Activated CD8-positive, alpha-beta memory T cell treated with anti-CD3 and anti-CD28 coated beads, Interleukin-2, amount 50 U/mL, for 4 hours (primary cell): ENCODE measurements at places on chromosomes 12 and 14.
A peak's percentile ranks its signal among the peaks of the same experiment; 100 is the strongest.

DNA sequence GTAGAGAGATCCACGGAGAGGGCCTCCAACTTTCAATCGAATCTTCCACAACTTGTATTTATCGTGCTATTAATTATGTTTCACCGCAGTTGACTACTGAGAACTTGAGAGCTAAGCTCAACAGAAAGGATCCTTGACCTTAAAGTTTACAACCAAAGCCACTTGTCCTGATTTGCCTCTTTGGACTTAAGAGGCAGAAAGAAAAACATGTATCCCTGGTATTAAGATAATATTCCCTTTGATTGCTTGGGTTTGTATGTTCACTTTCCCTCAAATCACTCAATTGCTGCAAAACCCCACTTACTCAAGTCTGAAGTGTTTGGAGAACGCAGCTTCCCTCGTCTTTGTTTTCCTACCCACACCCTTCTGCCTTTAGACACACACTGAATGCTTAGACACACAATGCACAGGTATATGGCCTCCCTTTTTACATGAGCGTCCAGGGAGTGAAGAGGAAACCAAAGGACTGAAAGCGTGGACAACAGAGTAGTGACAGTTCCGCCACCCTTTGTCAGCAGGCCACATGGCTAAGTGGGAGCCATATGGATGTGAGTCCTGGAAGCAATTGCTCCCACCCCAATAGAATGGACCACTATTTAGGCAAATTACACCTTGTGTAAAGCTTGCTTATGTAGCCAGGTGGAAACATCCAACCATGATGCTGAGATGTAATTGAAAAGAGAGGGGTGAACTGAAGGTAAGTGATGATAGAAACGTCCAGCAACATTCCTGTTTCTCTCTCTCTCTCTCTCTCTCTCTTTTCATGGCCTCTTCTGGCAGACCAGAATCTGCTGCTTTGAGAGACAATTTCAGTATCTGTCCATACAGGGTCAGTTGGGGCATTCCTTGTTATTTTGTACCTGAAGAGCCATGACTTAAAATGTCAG lies 1.4 kb upstream of the PKP2 start:
- no peak for DNase-seq

GRCh38 chr12:79997096-79997791 lies 62.3 kb upstream of the PPP1R12A start:
- no peak for DNase-seq

DNA sequence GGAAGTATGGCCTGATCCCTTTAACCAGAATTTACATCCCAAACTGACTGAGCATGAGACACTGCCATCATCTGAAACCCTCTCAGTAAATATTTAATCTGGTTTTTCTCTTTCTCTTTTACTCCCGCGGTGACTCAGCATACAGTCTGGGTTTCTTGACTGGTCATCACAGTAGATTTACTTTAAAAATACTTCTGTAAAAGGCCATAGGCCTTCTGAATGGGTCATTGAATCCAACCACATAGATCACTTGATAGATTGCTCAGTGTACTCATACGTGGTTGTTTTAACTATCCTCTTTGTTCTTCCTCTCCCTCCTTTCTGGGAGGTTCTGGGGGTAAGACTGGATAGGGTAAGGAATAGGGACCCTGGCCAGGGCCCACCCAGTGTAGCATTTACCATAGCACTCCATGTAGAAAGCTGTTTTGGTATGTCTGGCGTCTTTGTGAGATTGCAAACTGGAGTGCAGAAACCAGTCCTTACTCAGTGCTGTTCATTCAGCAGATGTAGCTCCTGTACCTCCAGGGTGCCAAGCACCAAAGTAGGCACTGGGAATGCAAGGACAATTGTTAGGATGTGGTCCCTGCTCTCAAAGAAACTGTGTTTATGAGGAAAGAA lies 165.7 kb downstream of the SRGAP1 start:
- DNase-seq, result no peak

- DNase-seq, result no peak
Observed at GRCh38 chr12:3252450-3252891, 175.3 kb downstream of the TSPAN9 start.

DNA sequence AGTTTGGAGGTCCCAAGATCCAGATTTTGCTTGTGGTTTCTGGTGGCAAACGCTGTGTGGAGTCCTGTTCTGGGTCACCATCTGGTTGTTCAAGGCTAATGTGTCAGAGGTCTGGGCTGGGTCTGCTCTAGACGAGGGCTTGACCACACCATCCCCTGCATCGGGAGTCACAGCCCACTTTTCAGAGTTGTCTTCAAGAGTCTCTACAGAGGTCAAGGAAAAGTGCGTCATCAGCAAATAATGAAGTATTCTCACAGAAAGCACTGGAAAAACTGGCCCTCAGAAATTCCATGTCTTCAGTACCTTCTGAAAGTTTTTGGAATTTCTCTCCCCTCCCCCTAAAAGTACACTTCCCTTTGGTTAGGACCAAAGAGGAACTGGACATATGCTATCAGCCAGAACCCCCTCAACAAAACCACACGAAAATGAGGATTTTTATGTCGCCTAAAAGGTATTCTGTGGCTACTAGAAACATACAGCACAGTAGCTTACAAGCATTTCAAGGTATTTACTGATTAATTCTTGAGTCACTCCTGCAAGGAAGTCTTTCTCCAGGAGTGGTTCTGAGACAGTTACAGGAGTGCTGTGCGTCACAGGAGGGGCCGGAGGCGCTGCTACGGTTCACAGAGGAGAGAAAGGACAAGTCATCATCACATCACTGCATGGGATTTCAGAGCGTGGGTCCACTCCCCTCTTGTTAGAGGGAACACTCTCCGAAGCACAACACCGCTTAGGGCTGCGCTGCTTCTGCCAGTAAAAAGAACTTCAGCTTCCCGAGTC lies 35.4 kb downstream of the RAD52 start:
- no peak for DNase-seq

GRCh38 chr12:66426696-66427095 lies 124.4 kb downstream of the HELB start:
- no peak for DNase-seq

DNA sequence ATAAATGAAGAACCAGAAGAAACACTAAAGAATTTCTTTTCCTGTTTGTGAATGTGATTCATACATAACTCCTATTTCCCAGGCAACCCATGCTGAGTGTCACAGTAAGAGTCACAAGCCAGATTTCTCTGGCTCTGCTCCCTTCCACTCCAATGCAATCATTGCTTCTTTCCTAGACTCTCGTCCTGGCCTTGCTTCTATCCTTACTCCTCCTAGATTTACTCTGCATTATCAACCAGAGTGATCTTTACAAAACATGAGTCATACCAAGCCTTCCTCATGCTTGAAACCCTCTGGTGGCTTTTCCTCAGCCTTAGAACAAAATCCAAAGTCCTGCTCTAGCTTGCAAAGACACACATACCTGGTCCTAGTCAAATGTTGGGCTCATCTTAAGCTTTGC lies 13.3 kb downstream of the IL22 start:
- no peak for DNase-seq

DNA sequence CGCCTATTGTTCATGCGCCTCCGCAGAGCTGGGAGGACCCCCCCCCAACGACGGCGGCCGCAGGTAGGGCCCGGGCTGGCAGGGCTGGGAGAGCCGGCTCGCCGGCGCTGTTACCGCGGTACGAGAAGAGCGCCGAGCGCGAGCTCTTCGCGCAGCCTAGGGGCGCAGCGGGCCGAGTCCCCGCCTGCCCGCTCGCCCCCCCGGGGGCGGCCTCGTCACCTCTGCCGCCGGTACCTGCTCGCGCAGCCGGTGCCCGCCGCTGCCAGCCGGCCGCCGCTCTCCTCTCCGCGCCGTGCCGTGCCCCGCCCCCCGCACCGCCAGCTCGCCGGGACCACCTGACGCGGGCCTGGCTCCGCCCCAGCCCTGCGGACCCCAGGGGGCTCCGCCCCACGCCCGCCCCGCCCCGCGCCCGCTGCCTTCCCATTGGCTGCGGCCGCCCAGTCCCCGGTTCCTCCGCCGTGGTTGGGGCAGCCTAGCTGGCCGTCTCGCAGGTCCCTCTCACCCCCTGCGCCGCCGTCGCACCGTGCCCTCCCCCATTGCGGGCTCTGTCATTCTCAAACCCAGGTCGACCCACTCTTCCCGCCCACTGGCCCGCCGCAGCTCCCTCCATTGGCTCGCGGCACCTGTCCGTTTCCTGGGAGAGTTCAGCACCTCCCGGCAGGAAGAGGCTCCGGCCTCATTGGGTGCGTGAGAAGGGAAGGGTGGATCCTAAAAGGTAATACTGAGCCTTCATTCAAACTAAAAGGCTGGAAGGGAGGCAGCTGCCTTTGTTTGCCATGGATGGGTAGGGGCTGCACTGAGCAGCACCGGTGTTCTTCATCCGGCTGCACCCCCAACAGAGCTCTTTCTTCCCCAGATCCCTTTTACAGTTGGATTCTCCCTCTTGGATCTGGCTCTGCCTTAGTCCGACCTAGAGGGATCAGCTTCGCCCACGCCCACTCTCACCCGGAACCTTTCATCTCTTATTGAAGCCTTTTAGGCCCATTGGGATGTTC lies at the start of gene MAP3K9:
MAP3K9 (minus strand) TSS at position 289 of the 995 bp plus-strand sequence. CDS start 342 bp downstream, outside the sequence.
- DNase-seq, result peak; percentile 90

DNA sequence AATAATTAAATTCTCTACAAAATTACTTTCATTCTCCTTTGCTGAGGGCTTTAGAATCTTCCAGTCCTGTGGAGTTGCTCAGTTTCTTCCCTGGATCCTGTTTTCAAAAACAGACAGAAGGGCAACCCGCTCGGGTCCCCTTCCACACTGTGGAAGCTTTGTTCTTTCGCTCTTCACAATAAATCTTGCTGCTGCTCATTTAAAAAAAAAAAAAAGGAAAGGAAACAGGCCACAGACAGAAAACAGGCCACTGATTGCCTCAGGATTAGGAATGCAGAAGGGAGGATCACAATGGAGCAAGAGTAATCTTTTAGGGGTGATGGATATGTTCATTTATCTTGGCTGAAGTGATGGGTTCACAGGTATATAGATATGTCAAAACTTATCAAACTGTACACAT lies 29.5 kb upstream of the HIGD1C start:
- DNase-seq, result no peak

DNA sequence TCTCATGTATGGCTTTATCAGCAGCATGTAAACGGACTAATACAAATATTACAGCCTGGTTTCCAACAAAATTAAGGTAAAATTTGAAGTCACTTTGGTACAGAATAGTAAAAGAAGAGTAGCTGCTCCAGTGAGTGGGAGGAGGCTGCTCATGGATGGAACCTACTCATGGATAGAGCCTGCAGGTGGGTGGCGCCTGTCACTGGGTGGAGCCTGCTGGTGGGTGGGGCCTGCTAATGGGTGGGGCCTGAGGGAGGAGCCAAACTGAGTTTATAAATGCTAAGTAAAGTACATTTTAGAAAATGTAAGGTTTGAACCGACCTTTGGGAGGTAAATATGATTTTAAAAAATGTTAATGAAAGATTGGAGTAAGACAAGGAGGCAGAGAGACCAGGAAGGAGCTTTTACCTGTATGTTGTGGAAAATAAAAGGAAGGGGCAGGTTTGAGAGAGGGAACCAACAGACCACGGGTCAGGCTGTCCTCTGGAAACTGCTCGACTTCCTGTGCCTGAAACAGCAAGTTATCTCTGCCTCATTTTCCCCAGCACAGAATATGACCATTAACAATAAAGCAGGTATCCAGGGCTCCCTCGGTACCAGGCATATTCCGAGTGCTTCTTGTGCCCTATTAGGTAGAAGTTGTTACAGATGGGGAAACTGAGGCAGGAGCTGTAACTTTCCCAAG lies 55.9 kb upstream of the SEL1L start:
- DNase-seq, result no peak

DNA sequence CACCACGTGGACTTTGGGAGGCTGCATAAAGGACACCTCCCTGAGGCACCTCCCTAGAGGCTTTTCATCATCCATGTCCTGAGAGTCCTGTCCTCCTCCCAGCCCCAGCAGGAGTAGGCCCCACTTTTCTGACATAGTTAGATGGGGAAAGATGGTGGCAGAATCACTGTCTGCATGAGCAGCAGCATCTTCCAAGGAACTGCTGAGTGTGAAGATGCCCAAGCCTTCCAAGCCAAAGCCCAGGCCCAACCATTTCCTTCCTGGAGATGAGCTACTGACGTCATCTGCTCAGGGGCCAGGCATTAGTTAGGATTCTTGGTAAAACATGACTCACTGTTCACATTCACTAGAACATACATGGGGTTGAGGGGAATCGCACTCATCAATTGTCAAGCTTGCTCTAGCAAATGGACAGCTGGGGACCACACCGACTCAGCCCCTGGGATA lies 37.3 kb downstream of the VDR start:
- no peak for DNase-seq

GRCh38 chr12:110534811-110535210 lies 32.7 kb downstream of the RAD9B start:
- no peak for DNase-seq

DNA sequence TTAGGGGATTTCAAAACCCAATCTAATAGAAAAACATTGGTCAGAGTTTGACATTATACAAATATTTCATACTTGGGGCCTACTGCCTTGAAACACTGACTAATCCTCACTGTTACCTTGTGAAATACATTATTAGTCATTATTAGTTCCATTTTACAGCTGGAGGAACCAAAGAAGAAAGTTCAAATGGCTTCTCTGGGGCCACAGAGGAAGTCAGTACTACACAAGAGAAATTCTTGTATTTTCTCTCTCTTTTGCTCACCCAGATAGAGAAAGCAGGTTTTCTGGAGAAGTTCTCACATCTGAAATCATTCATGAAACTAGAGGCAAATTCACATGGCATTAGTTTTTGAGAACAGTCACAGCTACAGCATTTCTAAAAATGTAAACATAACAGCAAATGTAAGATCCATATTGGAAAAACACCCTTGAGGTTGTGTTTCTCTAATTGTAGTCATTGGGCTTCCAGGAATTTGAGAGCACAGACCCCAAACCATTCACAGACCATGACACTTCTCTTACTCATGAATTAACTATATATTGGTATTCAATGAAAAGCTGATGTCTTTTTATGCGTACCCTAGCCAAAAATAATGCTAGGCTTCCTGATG lies 83.0 kb downstream of the LLPH start:
- DNase-seq, result no peak

GRCh38 chr12:125356111-125356510 lies 290.9 kb downstream of the AACS start:
- DNase-seq, result no peak

GRCh38 chr12:108048686-108049085 lies 80.4 kb upstream of the WSCD2 start:
- DNase-seq, result no peak
